ELR (cell line): ENCODE measurements at places on chromosomes 5 and 9.

DNA sequence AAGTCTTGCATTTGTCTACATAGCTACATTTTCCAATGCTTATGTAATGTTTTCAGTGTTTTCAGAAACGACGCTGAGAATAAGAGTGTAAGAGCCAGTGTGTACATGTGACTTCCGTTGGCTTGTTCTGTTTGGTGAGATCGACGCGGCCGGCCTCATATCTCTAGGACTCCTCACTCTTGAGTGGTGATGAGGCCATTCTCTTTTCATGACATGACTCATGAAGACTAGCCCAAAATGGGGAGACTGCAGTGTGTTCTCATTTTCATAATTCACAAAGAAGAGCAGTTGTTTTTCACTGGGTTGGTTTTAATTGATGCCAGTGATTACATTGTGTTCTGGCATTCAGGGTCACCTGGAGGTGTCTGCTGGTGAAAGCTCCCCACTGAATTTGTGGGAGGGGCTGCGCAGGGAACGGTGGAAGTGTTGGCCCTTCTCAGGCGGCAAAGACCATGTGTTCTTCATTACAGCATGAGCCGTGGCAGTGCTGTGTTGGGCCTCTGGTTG lies 131.5 kb upstream of the OTULINL start:
- peak; percentile 88 for DNase-seq

- peak; percentile 22 for DNase-seq
These were observed 16.8 kb downstream of the SCAMP1 start for GRCh38 chr5:78377056-78377717.

DNA sequence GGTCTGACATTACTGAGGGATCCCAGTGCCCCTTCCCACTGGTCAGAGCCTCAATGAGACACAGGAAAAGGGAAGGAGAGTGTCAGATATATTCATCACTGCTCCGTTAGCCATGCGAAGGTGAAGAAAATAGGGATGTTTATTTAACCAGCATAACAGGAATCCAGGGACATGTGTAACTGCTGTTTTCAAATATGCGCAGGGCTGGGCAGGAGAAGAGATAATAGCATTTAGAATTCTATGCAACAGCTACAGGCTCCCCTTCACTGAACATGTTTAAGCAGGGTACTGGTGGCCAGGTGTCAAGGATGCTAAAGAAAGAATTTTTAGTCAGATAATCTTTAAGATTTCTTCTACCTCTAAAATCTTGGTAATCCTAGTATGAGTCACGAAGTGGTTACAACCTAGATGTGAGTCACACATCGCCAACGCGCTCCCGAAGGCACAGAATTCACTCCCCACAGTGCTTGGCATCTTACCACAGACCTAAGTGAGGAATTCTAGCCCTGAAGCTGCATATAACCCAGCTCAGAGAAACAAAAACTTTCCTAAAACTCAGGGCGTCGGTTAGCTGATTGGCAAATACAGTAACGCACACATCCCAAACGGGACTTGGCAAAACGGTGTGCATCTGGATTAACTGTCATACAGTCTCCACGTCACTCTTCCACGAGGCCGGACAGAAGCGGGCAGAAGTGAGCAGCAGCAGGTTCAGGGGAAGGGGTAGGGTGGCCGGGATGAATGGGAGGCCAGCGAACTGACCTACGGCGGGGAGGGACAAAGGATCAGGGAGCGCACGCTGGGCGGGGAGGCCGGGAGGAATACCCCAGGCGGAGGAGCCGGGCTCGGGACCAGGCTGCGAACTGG lies 1.1 kb downstream of the CTNNAL1 start:
- DNase-seq, result peak; percentile 98

- DNase-seq, result peak; percentile 63
These were observed 37.4 kb downstream of the CPEB4 start for GRCh38 chr5:173925449-173926071.

DNA sequence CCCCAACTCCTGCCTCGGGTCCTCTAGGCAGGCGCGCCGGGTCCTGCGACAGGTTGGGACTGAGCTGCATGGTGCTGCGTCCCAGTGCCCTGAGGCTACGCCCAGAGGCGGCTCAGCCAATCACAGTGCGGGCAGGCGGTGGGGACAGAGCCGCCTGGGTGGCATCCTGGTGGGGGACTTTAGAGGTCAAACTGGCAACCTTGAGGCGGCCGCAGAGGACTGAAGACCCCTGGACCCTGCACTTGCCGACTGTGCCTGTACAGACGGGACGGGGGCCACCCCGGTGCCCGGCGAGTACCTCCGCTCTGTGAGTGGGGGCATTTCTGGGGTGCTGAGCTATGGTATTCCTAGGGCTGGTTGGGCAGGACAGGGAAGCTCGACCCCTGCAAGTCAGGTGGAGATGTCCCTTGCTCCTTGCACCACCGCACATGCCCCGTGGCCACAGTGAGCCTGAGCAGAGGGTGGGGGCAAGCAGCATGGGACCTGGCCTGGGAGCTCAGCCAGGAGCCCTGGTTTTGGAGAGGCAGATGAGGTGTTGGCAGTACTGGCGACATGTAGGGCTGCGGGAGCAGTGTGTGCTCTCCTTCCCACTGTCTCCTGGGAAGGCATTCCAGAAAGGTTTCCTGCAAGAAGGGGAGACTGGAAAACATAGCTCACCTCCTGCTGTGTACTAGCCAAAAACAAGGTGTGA lies 45.5 kb downstream of the CTSL start:
- DNase-seq, result no peak

DNA sequence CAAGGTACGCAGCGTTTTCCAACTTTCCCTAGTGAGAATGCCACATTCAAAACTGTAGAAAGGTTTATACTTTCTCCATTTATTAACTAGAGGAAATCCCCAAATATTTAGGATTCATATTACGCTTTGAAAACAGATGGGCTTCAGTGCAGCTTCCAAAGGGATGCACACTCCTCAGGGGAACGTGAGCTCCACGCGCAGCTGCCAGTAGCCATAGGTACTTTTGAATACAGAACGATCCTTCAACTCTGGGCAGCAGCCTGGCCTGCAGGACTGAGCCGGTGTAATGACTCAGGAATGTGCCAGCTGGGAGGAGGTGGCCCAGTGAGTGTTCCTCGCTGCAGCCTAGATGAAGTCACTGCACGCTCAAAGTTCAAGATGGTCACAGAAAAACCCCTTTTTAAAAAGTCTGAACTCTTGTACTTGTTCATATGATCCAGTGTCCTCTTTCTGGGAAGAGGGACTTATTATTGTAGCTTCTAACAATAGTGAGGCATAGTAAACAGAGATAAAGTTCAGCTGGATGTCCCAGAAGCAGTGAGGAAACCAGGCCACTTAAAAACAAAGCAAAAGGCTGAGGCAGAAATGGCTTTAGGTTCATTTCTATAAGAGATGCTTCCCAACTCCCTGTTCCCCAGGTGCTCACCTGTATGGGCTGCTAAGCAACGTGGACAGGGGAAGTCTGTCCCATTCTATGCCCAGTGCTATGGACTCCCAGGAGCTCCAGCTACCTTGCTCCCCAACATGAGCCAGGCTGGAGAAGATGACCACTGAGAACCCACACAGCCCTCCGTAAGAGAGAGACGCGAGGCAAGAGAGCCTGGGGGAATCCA lies 130.0 kb downstream of the LHFPL2 start:
- DNase-seq, result peak; percentile 89

- DNase-seq, result peak; percentile 68
These were observed 15.1 kb downstream of the SLCO6A1 start for GRCh38 chr5:102483736-102484135.

DNA sequence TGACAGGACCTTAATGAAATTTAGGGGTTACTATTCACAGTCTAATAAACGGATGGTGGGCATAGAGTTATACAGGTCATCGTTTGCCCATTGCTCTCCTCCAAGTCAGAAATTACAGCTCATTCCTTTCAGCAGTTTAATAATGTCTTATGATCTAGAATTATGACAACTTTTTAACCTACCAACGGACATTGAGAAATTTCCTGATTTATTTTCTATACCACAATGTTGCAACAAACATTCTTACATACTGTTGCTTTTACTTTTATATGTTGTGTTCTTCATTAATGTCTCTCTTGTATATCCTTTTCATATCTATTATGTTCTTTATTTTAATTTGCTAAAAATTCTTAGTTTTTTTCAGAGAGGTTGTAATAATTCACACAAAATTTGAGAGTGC lies 152.8 kb upstream of the PRLR start:
- no peak for DNase-seq

DNA sequence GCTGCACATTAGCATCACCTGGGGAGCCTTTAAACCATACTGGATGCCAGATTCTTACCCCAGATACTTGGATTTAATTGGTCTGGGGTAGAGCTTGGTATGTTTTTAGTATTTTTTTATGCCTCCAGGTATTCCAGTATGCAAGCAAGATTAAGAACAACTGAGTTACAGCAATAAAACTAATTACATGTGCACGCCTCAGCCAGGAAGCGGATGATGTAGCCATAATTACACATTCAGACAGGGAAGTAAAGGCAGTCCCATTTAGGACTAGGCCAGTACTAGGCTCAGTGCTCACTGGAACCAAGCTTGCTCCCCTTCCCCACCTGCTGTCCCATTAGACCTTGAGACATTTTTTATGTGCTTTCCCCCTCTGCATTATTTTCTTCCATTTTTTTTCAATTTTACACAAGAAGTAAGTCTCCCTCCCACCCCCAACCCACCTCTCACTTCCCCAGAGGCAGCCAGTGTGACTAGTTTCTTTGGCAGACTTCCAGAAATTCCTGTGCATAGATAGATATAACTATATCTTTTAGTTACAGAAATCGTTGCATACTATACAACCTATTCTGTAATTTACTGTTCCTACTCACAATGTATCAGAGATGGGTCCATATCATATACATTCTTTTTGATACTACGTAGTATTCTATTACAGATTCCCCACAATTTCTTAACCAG lies 7.1 kb upstream of the GNAQ start:
- DNase-seq, result peak; percentile 64

DNA sequence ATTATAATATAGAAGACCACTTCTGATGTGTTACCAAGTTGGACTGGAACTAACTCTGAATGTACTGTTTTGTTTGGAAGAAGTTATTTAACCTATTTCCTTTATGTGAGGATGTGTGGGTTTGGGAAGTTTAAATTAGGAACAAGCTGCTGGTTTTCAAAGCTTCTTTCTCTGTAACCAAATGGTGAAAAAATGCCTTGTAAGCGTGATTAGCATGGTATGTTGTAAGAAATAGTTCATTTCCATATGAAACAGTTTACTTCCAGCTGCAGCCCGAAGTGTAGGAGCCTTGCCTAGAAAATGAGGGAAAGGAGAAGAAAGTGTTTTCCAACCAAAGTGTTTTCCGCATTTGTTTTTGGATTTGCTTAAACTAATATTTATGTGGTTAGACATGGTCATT lies 36.0 kb downstream of the TTC1 start:
- no peak for DNase-seq

GRCh38 chr9:69569738-69570451 lies 102.3 kb downstream of the APBA1 start:
- DNase-seq, result peak; percentile 53

- peak; percentile 71 for DNase-seq
These were observed 158.1 kb downstream of the NPR3 start for GRCh38 chr5:32869216-32869615.

GRCh38 chr5:190366-191035 lies 794 bp upstream of the LRRC14B start:
- no peak for DNase-seq

- no peak for DNase-seq
These were observed 686.7 kb downstream of the CDH18 start for GRCh38 chr5:19301271-19301670.

DNA sequence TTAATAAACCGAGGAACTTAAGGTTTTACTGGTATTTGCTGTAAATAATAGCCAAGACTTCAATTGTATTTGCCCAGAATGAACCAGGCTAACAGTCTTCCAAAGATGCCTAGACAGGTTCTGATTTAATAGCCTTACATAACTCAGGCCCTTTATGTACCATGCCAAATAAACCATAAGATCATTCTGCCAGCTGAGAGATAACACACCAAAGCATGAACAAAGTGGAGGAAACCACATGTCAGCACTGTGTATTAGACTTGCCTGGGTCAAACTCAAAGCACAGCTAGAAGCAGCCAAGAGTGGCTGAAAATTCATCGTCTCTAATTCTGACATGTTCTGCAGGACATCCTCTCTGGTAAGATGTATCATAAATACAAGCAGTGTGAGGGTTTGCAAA lies 319.3 kb upstream of the ZNF608 start:
- DNase-seq, result no peak

DNA sequence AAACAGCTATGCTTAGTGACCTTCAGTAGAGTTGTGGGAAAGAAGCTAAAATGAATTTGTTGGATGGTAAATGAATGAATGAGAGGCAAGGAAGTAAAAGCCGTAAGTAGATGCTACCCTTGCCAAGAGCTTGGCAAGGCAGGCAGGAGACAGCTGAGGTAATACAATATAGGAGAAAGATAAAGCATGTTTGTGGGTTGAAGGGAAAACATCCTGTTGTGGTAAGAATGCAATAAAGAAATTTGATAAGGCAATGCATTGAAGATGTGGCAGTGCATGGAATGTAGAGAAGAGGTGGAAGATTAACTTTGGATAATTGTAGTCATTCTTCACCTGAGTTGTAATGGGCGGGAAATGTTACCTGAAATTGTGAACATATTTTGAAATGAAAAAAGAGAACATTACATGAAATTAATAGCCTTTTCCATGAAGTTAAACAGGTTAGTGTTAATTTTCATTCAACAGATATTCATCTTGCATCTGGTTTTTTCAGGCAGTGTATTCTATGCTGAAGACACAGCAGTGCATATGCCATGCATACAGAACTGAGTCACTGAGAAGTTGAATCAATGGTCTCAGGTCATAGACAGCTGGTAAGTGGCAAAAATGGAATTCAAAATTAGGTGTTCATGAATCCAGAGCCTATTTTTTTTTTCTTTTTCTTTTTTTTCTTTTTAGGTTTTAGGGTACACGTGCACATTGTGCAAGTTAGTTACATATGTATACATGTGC lies 43.4 kb upstream of the SPINK5 start:
- DNase-seq, result no peak

- no peak for DNase-seq
These were observed 66.5 kb upstream of the MAST4 start for GRCh38 chr5:66529704-66530103.

DNA sequence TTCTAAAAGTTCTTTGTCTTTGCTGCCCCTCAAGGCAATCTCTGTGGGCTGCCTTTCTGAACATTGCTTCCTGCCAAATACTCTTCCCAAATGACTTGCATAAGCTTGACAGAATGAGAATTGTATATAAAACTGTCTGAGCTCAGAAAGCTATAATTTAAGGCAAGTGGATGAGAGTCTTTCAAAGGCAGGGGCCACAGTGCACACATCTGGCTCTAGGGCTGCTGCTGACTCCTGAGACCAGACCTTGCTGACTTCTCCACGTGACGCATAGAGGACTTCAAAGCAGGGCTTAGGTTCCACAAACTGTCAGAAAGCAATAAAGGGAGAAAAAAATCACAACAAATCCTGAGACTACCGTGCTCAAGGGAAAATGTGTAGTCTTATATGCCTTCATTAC lies 79.4 kb upstream of the DIRAS2 start:
- no peak for DNase-seq
